Muscle of back (tissue), 13 donors: ENCODE measurements at places on chromosomes 16 and 17. TPM values are rescaled to one million over a fixed set of nuclear protein-coding genes. Genes with fewer than 3 reads are reported as not detected.

Gene CCL1
- polyA plus RNA-seq: not detected

Gene CCL17
- not detected for polyA plus RNA-seq

Gene TUBB3
- polyA plus RNA-seq: 9.6 TPM

Gene DGKE
- polyA plus RNA-seq: 3.9 TPM
